Psoas muscle (tissue), 8 donors: ENCODE measurements at places on chromosomes 12 and 14. TPM values are rescaled to one million over a fixed set of nuclear protein-coding genes. Genes with fewer than 3 reads are reported as not detected.

DNA sequence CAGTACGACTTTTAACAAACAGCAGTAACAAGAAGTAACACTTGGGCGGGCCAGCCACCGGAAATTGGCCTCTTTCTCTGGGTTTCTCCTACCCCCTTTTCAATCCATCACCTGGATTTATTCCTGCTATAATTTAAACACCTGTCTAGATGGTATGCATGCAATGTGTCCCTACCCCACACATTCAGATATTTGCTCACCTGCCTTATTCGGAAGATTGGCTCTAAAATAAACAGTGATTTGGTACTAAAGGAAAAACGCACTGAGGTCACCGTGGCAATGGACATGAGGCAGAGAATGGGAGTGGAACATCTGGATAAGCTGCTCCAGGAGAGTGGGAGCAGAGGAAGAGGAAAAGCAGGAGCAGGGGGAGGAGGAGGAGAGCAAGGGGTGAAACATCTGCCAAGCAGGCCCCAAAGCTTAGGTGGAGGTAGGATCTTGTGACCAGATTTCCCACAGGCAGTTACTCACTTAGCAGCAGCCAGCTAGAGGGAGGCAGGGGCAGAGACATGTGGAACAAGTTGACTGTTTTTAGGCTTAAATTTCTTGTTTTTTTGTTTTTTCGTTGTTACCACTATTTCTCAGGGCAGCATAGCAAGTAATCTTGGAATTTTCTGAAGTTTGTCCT lies 150.9 kb downstream of the TTLL5 start:
- H3K27me3 ChIP-seq, result no peaks in the 10 kb centered on the region
- no peak for DNase-seq
- no peak overlapping the region for H3K4me3 ChIP-seq
- no peaks in the 10 kb centered on the region for H3K4me1 ChIP-seq
- H3K36me3 ChIP-seq, result no peaks in the 10 kb centered on the region
- no peak overlapping the region for H3K27ac ChIP-seq

- DNase-seq, result no peak
- H3K4me3 ChIP-seq, result no peak overlapping the region
- no peaks in the 10 kb centered on the region for H3K27me3 ChIP-seq
- no peak overlapping the region for H3K27ac ChIP-seq
Measured at GRCh38 chr12:64273527-64274403, 51.7 kb upstream of the KICS2 start.

GRCh38 chr12:130667421-130667960 lies 48.6 kb downstream of the RIMBP2 start:
- DNase-seq, result no peak
- H3K27ac ChIP-seq, result no peak overlapping the region

DNA sequence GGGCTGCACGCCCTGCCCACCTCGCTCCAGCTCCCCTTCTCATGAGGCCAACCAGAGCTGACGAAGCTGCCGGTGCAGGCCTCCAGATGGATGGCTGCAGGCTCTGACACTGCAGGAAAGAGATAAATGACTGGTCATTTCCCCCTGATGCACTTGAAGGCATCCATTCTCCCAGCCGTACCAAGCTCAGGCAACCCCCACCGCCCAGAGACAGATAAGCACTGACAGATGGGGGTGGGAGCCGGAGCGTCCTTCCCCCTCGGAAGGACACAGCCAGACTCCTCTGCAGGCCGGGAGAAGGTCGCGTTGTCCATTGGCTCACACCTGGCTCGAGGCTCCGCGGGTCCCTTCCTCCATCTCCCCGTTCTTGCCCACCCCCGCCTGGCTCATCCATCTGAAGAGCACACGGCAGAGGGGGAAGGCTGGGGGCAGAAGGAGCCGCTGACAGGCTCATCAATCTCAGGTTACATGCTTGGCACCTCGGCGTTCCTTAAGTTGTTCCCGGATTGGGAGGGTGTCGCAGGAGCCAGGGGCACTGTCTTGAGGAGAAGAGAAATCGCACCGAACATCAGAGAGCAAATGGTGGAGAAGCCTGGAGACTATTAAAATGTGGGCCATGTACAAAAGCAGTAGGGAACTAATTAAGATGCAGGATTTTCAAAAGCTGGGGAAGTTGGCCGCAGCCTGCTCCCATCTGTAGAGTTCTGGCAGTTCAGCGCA lies 151.6 kb downstream of the DPF3 start:
- peaks cover 38% of the 10 kb centered on the region for H3K4me1 ChIP-seq
- DNase-seq, result no peak
- no peaks in the 10 kb centered on the region for H3K27me3 ChIP-seq
- no peak overlapping the region for H3K27ac ChIP-seq

- H3K4me3 ChIP-seq, result no peak overlapping the region
- no peaks in the 10 kb centered on the region for H3K36me3 ChIP-seq
- H3K4me1 ChIP-seq, result no peaks in the 10 kb centered on the region
- H3K27ac ChIP-seq, result no peak overlapping the region
- no peaks in the 10 kb centered on the region for H3K27me3 ChIP-seq
Measured at GRCh38 chr12:42504049-42504448, 85.5 kb downstream of the PRICKLE1 start.

LRRC43 gene
- total RNA-seq, result not detected
